Smooth muscle cell of trachea (primary cell): ENCODE measurements at places on chromosomes 5 and 9. TPM values are rescaled to one million over a fixed set of nuclear protein-coding genes. Genes with fewer than 3 reads are reported as not detected.

The C5orf63 gene
- total RNA-seq, result 2.5 TPM in 2 replicates

The STC2 gene
- 113 and 464 TPM in 2 replicates for total RNA-seq

The OGN gene
- total RNA-seq, result 17.5 and 19.6 TPM in 2 replicates

The IFNA6 gene
- total RNA-seq, result not detected in 2 replicates

The OBP2B gene
- total RNA-seq, result not detected in 2 replicates

The IFNB1 gene
- not detected in 2 replicates for total RNA-seq

The PCDHB10 gene
- total RNA-seq, result 0.15 and 0.66 TPM in 2 replicates

The SAPCD2 gene
- total RNA-seq, result 1.5 and 8.0 TPM in 2 replicates

The DRD1 gene
- total RNA-seq, result under 0.01 TPM in 1 of 2 replicates, not detected in the other

The ARID3C gene
- total RNA-seq, result not detected in 2 replicates

The IL17B gene
- not detected in 2 replicates for total RNA-seq

The APBA1 gene
- 14.7 and 21.0 TPM in 2 replicates for total RNA-seq

The MYOZ3 gene
- total RNA-seq, result 0.44 and 1.5 TPM in 2 replicates

The TMEM171 gene
- total RNA-seq, result 0.87 and 1.8 TPM in 2 replicates

The NPR2 gene
- 48.6 and 54.3 TPM in 2 replicates for total RNA-seq

The PCSK5 gene
- total RNA-seq, result 8.4 and 10.1 TPM in 2 replicates

The HMMR gene
- 3.1 and 61.5 TPM in 2 replicates for total RNA-seq
